ENCODE measurements at places on chromosomes 7 and 10.

- no peak for DNase-seq
These were observed 68.9 kb downstream of the ARID5B start for GRCh38 chr10:61970182-61971002.

DNA sequence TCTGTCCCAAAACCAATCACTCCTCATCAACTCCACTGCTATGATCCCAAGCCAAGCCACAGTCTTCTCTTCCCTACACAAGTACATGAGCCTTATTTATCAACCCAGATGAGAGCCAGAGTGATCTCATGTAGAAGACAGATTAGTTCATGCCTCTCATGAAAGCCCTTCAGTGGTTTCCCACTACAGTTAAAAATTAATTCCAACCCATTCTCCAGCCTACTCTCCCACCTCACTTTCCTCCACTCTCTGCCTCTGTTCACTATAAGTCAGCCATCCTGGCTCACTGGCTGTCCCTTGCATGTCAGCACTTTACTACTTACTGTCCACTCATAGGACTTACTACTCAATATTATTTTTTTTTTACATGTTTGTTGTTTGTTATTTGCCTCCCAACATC is 67.3 kb downstream of the CACUL1 start:
- no peak for DNase-seq

- DNase-seq: no peak
These were observed 144.2 kb downstream of the BMS1 start for GRCh38 chr10:42926843-42927242.

- no peak for DNase-seq
These were observed 7.8 kb downstream of the GARIN1A start for GRCh38 chr7:128679920-128680319.

DNA sequence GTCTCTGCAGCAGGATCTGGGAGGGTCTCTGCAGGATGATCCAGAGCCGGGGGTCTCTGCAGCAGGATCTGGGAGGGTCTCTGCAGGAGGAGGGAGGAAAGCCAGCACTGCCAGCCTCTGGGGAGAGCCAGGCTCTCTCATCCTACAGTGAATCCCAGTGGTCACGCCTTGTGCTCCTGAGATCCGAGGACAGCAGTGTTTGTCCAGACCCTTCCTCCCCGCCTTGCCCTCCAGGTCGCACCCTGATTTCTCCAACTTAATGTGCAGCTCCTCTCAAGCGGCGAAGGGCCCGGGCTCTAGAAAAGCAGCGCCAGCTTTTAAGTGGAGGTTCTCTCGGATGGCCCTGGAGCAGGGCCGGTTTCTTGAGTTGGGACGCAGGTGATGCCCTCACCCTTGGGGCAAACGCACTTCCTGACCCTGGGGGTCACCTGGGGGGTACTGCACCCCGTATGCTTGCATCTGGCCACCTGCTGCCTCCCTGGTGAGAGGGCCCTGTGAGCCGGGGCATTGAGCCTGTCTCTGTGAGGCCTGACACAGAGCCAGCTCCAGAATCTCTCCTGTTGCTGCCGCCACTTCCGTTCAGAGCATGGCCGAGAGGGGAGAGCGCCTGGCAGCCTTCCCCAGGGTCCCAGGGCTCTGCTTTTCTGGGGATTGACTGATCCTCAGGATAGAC is 111.6 kb downstream of the ACTR3B start:
- DNase-seq: no peak

GRCh38 chr10:72792288-72792687 is 100.3 kb downstream of the MCU start:
- DNase-seq: no peak

- no peak for DNase-seq
These were observed 53.3 kb downstream of the TPST1 start for GRCh38 chr7:66258409-66258808.

GRCh38 chr10:22713853-22714478 is 412 bp downstream of the PIP4K2A start:
- DNase-seq: no peak

- peak; percentile 15 for DNase-seq
These were observed 18.0 kb downstream of the TMEM106B start for GRCh38 chr7:12229046-12229445.

DNA sequence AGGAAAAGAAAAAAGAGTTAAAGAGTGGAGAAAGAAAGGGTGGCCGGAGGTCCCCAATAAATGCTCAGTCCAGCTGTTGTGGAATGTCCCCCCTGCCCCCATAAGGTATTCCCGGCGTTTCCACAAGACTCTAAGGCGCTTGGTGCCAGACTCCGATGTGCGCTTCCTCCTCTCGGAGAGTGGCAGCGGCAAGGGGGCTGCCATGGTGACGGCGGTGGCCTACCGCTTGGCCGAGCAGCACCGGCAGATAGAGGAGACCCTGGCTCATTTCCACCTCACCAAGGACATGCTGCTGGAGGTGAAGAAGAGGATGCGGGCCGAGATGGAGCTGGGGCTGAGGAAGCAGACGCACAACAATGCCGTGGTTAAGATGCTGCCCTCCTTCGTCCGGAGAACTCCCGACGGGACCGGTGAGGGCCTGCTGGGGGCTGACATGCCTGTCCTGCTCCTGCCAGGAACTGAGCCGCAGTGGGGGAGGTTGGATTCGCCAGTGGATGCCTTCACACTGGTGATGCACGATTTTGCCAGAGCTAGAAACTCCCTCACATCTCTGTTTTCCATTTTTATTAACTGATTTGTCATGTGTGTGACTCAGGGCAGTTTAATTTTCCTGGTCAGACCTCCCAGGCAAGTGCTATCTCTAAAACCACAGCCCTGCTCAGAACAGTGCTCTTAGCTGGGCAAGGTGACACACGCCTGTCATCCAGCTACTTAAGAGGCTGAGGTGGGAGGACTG is 34.2 kb downstream of the TACR2 start:
- DNase-seq: peak; percentile 88

DNA sequence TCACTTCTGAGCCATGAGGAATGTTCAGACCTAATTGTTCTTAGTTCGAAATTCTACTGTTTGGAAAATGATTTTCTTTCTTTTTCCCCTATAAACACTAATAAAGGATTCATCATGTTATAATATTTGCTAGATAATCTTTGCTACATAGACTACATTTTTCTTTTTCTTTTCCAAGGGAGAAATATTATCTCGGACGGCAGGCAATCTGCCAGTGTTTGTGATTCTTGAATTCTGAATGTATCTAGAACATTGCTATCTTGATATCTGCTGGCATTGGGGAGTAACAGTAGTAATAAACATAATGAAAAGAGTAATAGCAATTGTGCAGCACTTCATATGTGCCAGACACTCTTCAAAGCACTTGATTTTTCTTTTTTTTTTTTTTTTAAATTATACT is 107.7 kb upstream of the ZNF32 start:
- no peak for DNase-seq

GRCh38 chr7:33107136-33108066 is 1.8 kb downstream of the RP9 start:
- DNase-seq: peak; percentile 44

DNA sequence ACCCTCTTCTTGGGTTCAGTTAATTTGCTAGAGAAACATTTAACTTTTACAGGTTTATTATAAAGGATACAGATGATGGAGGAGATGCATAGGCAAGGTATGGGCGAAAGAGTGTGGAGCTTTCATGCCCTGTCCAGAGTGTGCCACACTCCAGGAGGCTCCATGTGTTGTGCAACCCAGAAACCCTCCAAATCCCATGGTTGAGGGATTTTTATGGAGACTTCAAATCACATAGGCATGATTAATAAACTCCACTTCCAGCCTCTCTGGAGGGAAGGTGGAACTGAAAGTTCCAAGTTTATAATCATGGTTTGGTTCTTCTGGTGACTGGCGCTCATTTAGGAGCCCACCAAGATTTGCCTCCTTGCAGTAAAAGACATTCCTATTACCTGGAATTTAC is 159.9 kb downstream of the PHTF2 start:
- no peak for DNase-seq

GRCh38 chr10:102710609-102711008 is 3.6 kb downstream of the ARL3 start:
- DNase-seq: no peak

DNA sequence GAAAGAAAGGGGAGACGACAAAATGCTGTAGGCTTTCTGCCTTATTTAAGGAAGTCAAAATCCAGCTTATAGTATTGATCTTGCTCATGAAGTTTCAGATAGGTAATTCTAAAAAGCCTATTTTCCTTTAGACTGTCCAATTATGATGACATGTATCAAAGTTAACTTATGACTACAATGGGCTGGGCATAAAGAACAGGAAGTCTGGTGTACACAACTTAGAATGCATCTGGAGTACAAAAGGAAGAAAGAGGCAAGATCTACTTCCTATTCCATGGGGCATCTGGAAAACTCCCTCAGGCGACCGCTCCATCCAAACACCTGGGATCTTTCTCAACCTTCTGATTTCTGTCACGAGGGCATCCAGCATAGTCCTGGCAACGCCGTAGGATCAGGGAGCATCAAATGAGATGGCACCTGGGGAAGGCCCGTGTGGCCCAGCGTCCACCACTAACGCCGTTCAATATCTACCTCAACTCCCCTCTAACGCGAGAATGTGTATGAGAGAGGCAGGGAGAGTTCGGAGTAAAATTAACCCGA is 512 bp downstream of the FAM24B start:
- no peak for DNase-seq

- DNase-seq: no peak
These were observed 3.0 kb upstream of the BUB3 start for GRCh38 chr10:123150986-123151736.

DNA sequence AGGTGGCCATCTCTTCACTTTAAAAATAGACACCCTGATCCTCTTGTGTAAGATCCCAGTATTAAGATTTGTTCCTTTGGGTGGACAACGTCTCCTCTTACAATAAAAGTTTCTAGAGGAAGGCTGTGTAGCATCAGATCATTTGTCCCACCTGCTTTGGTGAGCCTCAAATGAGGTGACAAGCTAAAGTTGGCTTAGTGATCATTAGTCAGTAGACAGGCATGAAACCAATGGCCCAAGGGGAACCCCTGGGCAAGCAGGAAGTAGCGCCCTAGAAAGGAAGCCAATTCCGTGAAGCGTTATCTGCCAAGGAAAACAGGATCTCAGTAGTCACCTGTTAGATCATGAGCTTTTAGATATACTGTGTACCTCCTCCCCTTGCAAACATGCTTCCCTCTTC is 66.8 kb downstream of the PCGF5 start:
- no peak for DNase-seq

- DNase-seq: no peak
These were observed 116.4 kb upstream of the NFE2L3 start for GRCh38 chr7:26035552-26035951.

DNA sequence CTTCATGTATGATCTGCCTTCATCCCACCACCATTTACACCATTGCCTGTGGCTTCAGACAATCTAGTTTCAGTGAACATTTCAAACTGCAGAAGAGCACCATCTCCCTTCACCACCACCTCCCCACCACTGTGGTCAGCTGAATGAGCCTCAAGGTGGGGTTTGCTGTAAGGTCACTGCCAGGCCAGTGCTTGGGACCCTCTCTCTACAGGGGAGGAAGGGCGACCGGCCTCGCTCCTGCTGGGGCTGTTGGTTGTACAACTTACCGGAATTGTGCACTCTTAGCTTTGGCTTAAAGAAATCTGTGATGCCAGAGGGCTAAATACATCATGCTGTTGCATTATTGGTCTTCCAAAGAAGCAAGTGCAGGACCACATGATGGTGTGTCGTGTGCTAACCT is 26.6 kb downstream of the PFKP start:
- DNase-seq: no peak

DNA sequence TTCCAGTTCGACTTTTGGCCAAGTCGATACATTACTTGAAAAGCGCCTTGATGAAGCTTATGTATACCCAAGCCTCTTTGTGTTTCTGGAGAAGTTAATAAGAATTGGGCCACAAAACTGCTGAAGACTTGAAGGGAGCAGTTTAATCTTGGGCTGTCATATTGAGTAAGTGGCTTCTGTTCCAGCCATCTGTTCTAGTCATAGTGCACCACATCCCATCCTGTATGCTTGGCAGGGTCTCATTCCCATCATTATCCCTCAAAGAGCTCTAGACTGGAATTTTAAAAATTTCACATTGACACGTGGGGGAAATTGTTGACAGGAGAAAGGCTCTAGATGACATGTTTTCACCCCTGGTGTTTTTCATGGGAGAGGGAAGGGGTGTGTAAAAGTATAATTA is 196.6 kb upstream of the PLPP4 start:
- no peak for DNase-seq
